ENCODE measurements at places on chromosomes 4 and X.
A peak's percentile ranks its signal among the peaks of the same experiment; 100 is the strongest.

GRCh38 chr4:63580796-63581475, 828.3 kb downstream of the TECRL start:
- no peak for DNase-seq

- DNase-seq, result peak; percentile 32
These were observed 3.6 kb downstream of the CASP6 start for GRCh38 chr4:109699553-109700225.

DNA sequence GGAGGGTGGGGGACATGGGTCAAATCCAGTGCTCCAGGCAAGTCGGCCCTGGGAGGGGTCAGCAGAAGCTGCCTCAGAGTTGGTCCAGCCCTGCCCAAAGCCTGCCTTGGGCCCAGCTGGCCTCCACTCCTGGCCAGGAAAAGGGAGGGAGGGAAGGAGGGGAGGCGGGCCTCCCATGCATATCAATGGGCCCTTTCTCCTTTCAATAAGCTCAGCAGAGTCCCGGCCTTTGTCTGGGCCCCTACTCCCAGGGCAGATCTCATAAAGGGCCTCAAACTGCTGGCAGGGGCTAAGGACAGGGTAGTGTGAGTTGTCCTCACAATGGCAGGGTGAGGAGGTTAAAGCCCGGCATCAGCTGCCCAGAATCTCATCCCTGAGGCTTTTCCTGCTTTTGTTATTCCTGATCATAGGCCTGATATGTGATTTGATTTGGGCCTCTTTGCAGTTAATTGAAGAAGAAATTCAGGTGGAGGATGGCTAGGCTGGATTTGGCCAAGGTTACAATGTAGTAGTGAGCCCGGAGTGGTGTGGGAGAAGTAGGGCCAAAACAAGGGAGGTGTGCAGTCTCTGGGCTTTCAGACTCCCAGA, 121.1 kb upstream of the ATP6AP2 start:
- no peak for DNase-seq

GRCh38 chr4:121800961-121801714, at the start of gene EXOSC9:
Gene EXOSC9, plus strand, starts transcription at chr4:121801323. Its CDS starts 102 bp downstream, at chr4:121801425.
- peak; percentile 96 for DNase-seq

GRCh38 chr4:76197031-76197743, 16.4 kb downstream of the SCARB2 start:
- DNase-seq, result no peak

Data from fibroblast of skin of right quadriceps (primary cell).